H4 (cell line): ENCODE measurements at places on chromosomes 7 and 10.

GRCh38 chr7:137342265-137342664, 1.3 kb downstream of the PTN start:
- DNase-seq: peak; percentile 48

DNA sequence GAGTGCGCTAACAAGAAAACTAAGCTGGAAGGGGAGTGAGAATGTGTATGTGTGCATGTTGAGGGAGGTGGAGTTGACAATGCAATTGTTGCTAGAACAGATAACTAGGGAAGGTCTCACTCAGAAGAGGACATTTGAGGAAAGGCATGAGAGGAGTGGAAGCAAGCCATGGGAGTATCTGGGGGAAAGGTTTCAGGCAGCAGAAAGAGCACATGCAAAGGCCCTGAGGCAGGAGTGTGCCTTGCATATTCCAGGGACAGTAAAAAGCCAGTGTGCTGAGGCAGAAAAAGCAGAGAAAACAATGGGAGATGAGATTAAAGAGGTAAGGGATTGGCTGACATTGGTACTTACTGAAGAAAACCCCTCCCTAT, 149.6 kb upstream of the ADO start:
- DNase-seq: no peak

- DNase-seq: no peak
These were observed 12.4 kb upstream of the JAZF1 start for GRCh38 chr7:28192786-28193585.

GRCh38 chr10:14742382-14742781, 32.3 kb downstream of the FAM107B start:
- no peak for DNase-seq

DNA sequence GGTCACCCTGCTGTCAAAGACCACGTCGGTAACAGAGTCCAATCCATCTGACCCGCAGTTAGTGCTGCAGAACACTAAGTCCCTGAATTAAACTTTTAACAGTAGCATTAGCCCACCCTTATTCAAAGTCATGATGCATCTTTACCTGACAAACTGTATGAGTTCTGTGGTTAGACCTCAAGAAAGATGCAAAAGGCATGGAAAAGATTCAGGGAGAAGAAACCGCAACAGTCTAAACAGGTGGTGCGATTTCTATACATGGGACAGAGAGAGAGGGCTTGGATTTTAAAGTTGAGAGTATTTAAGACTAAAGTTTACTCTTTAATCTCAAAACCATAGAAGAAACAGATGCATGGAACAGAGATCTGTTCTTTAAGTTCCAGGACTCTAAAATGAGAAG, 103.3 kb upstream of the NFE2L3 start:
- DNase-seq: no peak

- DNase-seq: no peak
These were observed 170.8 kb downstream of the AKR1D1 start for GRCh38 chr7:138247081-138247480.

- no peak for DNase-seq
These were observed 47.0 kb upstream of the ANKRD1 start for GRCh38 chr10:90967865-90968264.

- no peak for DNase-seq
These were observed 43.8 kb downstream of the PDE6C start for GRCh38 chr10:93656155-93656554.

DNA sequence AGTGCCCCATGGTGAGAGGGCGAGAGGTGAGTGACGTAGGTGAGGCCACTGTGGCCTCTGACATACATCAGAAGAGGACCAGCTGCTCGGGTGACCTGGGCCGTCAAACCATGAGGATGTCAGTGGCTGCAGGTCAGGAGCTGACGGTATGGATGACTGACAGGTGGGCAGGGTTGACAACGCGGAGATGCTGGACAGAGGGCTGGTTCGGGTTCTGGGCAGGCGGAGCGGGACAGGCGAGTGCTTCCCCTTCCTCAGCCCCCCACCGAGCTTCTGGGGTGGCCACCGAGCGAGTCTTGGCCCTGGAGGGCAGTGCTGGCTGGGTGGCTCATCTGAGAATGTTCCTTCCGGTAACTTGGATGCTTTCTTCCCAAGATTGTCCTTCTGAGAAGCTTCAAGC, 91.8 kb downstream of the ACTR3B start:
- DNase-seq: no peak

- DNase-seq: no peak
These were observed 27.1 kb downstream of the NMT2 start for GRCh38 chr10:15141136-15142054.

GRCh38 chr7:84975586-84976185, 211.2 kb downstream of the SEMA3D start:
- DNase-seq: no peak

DNA sequence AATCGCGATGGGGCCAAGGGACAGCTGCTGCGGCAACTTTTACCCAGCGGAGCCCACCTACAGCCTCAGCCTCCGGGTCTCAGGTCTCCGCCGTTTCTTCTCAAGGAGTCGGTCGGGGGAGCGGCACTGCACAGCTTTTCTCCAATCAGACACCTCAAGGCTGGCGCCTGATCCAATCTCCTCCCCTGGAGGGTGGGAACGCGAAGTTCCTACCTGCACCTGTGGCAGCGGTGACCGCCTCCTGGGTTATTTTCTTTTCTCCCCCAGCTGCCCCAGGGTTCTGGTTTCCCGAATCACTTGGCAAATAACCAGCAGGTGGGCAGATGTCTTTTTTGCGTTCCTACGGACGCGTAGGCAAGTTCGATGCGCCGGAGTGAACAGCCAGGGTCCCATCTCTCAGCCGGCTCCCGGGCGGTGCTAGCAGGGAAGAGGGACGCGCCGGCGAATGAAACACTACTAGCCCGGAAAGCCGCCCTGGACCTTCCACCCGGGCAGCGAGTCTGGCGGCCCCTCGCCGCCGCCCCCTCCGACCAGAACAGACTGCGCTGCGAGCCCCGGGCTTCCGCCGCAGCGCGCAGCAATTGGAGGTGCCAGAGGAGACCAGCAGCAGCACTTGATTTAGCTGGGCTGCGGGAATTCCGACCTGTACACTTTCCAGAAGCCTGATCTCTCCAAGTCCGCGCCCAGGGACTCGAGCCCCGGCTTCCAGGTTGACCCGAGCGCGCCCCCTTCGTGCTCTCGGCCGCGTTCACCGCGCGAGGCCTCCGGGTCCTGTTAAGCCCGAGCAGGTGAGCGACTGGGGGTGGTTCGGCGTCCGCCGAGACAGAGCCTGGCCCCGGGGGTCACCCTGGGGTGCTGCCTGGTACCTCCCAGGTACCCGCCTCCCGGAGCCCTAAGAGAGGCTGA, at the start of gene PRR15:
PRR15 (plus strand) TSS at position 246 of the 906 bp plus-strand sequence. CDS start 2,495 bp downstream, outside the sequence.
- DNase-seq: no peak

GRCh38 chr10:124724279-124725027, 19.7 kb downstream of the FAM53B start:
- no peak for DNase-seq

- DNase-seq: no peak
These were observed 778.8 kb downstream of the LRMDA start for GRCh38 chr10:76210211-76210610.

DNA sequence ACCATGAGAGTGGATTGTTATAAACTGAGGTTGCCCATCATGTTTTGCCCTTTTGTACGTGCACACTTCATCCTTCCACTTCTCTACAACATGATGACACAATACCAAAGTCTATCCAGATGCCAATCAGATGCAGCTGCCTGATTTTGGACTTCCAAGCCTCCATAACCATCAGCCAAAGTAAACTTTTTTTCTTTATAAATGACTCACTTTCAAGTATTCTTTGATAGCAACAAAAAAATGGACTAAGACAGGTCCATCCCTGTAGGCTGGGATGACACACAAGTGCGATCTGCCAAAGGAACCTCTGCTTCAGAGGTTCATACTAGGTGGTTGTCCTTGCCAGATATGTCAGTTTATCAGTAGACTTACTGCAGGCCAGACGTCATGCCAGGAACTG, 320.2 kb upstream of the FZD1 start:
- DNase-seq: no peak

GRCh38 chr10:109899356-109900331, 23.7 kb downstream of the XPNPEP1 start:
- no peak for DNase-seq

DNA sequence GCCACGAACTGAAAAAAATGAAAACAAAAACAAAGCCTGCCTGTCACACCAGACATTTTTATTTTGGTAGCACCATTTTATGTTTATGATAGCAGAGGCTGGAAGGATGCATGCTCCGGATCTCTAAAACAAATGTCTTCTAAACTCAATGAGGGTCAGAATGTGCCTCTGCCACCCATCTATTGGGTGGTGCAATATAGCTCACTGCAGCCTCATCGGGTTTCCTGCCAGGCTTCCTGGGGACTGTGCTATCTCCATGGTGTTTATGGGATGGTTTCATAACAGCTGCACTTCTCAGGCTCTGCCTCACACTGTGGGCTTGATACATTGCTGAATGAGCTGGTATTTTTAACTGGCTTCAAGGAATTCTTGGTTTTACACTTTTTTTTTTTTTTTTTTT, 94.4 kb downstream of the ITIH5 start:
- DNase-seq: peak; percentile 53

- no peak for DNase-seq
These were observed 150.8 kb downstream of the SGMS1 start for GRCh38 chr10:50472914-50473313.

GRCh38 chr7:3089493-3089892, 45.8 kb upstream of the CARD11 start:
- DNase-seq: peak; percentile 65

GRCh38 chr10:124259139-124259825, 159.4 kb downstream of the OAT start:
- DNase-seq: peak; percentile 18

- peak; percentile 51 for DNase-seq
These were observed 192.3 kb downstream of the EVX1 start for GRCh38 chr7:27434756-27435400.

- peak; percentile 45 for DNase-seq
These were observed 12.0 kb downstream of the IFIT5 start for GRCh38 chr10:89426230-89426868.

- no peak for DNase-seq
These were observed 42.7 kb upstream of the OIT3 start for GRCh38 chr10:72850861-72851260.

DNA sequence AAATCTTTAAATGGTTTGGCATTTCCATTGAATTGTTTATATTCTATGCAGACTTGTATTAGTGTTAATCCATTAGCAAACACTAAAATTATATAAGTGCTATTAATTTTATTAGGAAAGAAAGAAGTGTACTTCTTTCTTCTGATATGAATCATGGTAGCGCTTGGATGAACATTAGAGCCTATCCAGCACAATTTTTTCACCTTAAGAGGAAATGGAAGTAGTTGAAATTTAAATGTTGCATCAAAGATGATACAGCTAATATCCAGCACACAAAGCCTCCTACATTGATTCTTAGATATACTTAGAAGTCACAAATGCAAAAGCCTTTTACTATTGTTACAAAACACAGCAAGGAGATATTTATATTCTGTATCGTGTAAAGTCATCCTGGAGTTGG, 174.5 kb downstream of the AHR start:
- DNase-seq: no peak

- no peak for DNase-seq
These were observed 132.6 kb downstream of the VPS50 start for GRCh38 chr7:93364806-93365205.

- DNase-seq: no peak
These were observed 359.2 kb downstream of the NRG3 start for GRCh38 chr10:82234173-82234572.

DNA sequence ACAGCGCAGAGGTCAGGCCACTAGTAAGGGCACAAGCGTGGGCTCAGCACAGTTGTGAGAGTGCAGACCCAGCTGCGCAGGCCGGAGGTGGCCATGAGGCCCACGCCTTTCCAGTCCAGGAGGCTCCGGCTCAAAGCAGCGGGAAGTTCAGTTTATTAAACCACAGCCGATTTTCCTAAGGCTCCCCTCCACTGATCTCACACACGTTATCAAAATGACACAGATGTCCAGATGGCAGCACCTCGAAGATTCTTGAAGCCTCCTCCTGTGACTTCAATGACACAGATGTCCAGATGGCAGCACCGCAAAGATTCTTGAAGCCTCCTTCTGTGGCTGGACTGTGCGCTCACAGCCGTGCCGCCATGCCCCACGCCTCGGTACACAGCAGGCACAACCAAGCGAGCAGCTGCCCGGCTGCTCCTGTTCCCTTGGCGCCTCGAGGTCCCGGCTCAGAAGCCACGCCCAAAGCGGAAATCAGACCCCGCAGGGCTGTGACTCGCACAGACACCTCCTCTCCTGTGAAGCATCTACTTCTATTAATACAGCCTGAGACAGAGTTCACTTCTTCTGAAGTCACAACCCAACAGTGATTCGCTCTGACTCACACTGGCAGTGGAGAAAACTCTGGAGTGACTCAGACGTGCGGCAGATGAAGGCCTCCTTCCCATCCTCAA, 122.7 kb downstream of the MAD1L1 start:
- DNase-seq: peak; percentile 98

DNA sequence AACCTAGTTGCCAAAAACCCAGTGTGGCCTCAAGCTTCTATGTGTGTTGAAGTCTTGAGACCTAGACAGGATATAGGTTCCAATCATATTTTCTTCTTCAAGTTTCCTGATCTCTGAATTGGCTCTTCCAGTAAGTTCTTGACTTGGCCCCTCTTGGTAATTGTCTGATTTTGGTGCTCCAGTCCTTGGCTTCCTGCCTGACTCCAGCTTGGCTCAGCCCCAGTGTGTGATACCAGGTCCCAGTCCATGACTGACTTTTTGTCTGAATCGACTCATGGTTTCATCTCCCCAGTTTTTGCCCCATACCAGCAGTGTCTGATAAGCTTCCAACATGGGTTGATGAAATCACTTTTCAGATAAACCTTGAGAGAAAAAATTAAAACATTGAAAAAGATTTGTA, 72.3 kb downstream of the FAS start:
- DNase-seq: no peak

- DNase-seq: no peak
These were observed 92.0 kb upstream of the CELF2 start for GRCh38 chr10:10925667-10926066.

GRCh38 chr10:986881-987619, 1.2 kb upstream of the GTPBP4 start:
- DNase-seq: no peak

- no peak for DNase-seq
These were observed 92.2 kb upstream of the ZPBP start for GRCh38 chr7:50185208-50185607.

DNA sequence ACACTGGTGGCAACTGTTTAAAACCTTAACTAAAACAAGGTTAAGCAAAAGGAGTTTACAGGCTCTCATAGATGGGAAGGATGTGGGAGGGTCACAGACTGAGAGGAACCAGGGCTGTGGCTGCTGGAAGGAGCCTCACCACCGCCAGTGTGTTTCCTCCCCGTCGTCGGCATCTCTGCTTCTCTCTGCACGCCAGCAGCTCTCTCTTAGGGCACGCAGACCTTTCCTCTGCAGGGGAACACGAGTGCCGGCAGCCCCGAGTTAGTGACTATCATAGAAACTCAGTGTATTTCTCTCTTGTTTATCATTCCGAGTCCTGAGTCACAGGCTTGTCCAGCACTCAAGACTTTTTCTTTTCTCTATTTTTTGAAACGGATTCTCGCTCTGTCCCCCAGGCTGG, 8.1 kb upstream of the SH2D4B start:
- DNase-seq: no peak

DNA sequence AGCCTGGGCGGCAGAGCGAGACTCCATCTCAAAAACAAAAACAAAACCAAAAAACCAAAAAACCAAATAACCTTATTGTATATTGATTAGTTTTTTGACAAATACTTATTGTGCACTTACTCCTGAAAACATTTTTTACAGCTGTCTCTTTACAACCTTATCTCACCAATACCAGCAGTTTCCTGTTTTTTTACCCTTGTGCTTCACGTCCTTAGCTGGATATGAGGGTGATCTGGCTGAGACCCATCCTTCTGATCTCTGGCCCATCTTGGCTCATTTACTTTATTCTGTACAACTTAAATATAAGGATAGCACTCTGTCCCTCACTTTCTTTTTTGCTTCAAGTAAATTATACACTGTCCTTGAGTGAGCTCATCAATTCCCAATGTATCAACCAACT, 104.6 kb upstream of the DNAJB12 start:
- DNase-seq: no peak
